ENCODE measurements at places on chromosomes 1 and 21.

- DNase-seq: no peak
Observed at GRCh38 chr1:238690415-238690814, 696.0 kb upstream of the CHRM3 start.

DNA sequence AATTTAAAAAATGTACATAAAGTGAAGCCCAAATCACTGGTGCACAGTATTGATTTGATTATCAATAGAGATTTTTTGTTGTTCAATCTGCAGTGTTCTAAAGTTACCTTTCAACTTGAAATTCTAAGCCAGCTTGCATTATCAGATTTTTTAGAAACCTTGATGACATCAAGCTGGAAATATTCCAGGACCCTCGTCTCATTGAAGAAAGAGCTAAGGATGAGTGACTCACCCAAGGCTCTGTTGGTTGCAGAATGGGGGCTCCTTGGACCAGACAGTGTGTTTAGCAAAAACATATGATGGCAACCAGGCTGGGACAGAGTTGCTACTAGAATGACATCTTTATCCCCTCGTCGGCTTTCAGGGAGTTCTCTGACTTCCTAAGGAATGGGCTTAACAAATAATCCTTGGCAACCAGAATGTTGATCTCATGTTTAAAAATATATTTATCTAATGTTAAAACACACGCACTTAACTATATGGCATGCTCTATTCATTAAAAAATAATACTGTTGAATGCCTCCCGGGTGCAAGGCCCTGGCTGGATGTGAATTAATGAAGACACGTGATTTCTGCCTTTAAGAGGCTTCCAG, 79.7 kb downstream of the RUNX3 start:
- DNase-seq: no peak

GRCh38 chr21:37594472-37594951, 227.9 kb downstream of the DYRK1A start:
- no peak for DNase-seq

GRCh38 chr1:224744521-224744920, 128.4 kb downstream of the CNIH3 start:
- no peak for DNase-seq

DNA sequence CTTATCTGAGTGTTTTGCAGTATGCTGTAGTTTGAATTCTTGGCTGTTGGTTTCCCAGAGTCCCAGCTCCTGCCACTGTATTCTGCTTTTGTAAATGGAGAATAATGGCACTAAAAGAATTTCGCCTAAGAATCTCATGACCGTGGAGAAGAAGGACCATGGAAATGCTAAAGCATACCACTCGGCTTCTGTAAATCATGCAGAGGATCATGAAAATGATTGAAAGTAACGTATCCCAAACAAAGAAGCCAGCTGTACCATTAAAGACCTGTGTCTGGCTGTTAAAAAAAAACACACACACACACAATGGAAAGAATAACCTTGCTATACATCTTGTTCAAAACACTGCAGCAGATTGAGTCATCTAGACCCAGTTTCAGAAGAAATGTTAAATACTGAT, 287.9 kb downstream of the ZNF326 start:
- DNase-seq: no peak

GRCh38 chr1:47686731-47687630, 249.1 kb downstream of the FOXD2 start:
- no peak for DNase-seq

- no peak for DNase-seq
Observed at GRCh38 chr1:113769601-113769970, 10.3 kb upstream of the PHTF1 start.

DNA sequence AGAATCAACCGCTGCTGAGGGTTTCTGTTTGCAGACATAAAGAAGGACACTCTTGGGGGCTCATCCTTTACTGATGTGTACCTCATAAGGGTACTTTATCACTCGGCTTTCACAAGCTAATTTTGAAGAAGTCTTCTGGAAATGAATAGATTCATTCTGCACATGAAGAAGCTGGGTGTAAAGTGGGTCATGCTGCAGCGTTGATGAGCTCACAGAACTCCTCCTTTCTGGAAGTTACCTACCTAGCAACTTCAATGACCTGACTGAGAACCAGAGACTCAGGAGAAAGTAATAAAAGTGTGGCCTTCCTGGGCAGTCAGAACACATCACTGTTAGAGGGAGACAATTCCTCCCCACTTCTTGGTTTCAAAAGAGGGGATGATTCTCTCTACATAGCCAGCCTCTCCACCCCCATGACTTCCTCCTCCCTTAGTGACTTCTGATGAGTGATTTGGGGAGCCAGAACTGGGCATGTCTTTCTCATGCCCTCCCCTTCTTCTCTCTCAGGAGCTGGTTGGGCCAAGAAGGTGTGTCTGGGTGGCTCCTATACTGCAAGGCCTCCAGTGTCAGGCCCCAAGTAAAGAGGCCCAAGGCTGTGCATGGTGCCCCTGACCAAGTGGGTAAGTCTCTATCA, 27.0 kb downstream of the PCNX2 start:
- no peak for DNase-seq

- DNase-seq: no peak
Observed at GRCh38 chr1:5271264-5271663, 616.9 kb downstream of the AJAP1 start.

DNA sequence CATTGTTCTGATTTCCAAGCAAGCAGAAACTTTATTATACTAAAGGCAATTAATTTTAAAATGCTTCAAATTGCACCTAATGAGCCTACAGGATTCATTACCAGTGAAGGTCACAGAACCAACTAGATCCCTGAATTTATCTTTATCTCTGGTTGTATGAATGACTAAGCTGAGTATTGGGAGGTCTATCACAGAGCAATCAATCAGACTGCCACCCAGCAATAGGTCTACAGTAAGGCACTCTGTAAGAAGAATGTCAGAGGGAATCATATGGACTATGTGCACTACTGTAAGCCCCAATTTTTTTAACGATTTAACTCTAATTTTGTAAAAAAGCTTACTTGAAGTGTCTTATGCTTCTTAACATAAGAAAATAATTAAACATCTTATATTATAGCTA, 707.0 kb downstream of the AMY1C start:
- no peak for DNase-seq

GRCh38 chr21:38930853-38931252, 125.1 kb downstream of the ETS2 start:
- DNase-seq: no peak

GRCh38 chr1:91806769-91807700, 78.9 kb downstream of the TGFBR3 start:
- no peak for DNase-seq

GRCh38 chr1:153921803-153922075, 1.0 kb downstream of the GATAD2B start:
- DNase-seq: no peak

GRCh38 chr1:154962795-154963330, 1.3 kb upstream of the PYGO2 start:
- no peak for DNase-seq

- no peak for DNase-seq
Observed at GRCh38 chr1:113903501-113904292, 902 bp downstream of the AP4B1 start.

- no peak for DNase-seq
Observed at GRCh38 chr21:38524168-38525153, 26.2 kb upstream of the ERG start.

Measured in hematopoietic multipotent progenitor cell treated with erythropoietin and hydrocortisone succinate and interleukin-3 and kit ligand, for 15 days (in vitro differentiated cells).